ENCODE measurements at places on chromosomes 6 and 20.

DNA sequence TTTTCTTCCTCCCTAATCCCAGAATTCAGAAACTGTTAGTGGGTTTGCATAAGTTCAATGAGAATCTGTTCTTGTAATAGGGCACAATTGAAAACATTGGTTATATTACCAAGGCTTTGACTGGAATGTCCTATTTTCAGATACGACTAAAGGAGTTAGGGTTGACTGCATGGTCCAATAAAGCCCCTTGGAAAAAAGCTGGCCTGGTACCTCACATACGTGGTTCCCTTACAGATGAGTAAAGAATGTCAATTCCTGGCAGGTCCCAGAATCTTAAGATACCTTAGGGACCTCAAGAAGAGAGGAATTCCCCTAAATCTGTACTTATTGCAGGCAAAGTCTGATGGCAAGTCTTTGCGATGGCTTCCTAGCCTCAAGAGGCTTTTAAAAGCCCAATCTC lies 4.6 kb downstream of the PPDPF start:
- no peak for DNase-seq

- DNase-seq: no peak
These were observed 103.8 kb downstream of the TMEM242 start for GRCh38 chr6:157219201-157220200.

- DNase-seq: no peak
These were observed 30.4 kb upstream of the CCN2 start for GRCh38 chr6:131981624-131981978.

GRCh38 chr6:23510778-23511510 lies 615.1 kb upstream of the NRSN1 start:
- no peak for DNase-seq

GRCh38 chr20:34260208-34260942 lies 19.2 kb downstream of the ASIP start:
- DNase-seq: no peak

GRCh38 chr6:151870375-151870774 lies 62.9 kb downstream of the ESR1 start:
- no peak for DNase-seq

- no peak for DNase-seq
These were observed 209.7 kb upstream of the TENT5A start for GRCh38 chr6:81962198-81962597.

DNA sequence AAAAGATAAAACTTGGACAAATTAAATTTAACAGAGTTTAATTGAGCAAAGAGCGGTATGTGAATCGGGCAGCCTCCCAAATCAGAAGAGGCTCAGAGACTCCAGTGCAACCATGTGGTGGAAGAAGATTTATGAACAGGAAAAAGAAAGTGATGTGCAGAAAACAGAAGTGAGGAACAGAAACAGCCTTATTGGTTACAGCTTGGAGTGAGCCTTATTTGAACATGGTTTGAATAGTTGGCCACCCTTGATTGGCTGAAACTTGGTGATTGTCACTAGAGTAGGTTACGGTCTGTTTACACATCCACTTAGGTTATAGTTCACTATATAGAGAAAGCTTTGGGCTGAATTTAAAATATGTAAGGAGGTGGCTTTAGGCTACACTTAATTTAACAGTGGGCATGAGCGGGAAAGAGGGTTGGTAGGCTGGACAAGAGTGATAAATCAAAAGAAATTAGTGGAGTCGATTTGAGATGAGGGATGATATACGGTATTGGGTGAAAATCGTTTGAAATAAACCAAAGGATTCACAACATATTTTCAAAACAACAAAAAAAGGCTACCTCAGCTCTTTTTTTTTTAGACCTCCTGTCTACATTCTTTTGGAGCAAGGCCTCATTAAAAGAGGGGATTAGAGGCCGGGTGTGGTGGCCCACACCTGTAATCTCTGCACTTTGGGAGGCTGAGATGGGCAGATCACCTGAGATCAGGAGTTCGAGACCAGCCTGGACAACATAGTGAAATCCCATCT lies 84.3 kb upstream of the PREP start:
- DNase-seq: no peak

- no peak for DNase-seq
These were observed 90.5 kb upstream of the THBS2 start for GRCh38 chr6:169343886-169344749.

DNA sequence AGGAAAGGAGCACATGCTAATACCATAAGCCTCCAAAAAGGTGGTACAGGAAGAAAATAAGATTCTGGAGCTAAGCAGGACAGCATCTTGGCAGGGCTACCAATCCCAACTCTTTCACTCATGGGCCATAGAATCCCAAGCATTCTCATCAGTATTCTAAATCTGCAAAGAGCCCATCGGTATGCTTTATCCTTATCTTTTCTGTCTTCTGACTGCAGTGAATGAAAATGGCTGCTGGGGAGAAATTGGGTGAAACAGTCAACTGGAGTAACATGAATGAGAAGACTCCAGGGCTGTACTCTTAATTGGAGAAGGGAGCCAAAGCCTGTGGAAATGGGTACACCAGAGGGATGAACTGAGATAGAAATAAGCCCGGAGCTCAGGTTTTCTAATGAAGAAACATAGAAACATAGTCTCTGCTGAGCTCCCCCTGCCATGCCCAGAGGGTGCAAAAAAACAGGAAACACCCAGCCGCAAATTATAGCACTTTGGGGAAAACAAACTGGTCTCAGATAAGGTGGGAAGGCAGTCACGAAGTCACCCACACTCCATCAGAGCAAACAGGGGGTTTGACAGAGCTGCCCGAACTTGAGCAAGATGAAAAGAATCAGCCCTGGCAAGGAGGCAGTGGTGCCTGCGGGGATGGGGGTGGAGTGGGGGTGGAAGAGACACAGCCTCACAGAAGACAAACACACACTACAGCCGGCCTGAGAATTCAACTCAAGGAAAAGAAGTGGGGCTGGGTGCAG lies 35.4 kb upstream of the E2F3 start:
- no peak for DNase-seq

- DNase-seq: peak; percentile 39
These were observed 77.7 kb upstream of the OLIG3 start for GRCh38 chr6:137571854-137572253.

- DNase-seq: no peak
These were observed 195.5 kb downstream of the EYA4 start for GRCh38 chr6:133436652-133437051.

DNA sequence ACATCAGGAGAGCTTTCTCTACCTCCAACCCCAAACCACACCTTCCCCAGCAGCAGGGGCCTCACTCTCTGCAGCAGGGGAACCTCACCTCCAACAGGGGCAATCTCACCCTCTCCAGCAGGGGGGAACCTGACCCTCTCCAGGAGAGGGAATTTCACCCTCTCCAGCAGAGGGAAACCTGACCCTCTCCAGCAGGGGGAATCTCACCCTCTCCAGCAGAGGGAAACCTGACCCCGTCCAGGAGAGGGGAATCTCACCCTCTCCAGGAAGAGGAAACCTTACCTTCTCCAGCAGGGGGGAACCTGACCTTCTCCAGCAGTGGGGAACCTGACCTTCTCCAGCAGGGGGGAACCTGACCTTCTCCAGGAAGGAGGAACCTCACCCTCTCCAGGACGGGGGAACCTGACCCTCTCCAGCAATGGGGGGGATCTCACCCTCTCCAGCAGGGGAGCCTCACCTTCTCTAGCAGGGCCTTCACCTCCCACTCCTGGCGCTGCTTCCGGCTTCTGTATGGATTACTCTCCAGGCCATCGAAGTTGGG lies 3.1 kb downstream of the B3GALT4 start:
- no peak for DNase-seq

GRCh38 chr20:36604952-36605398 lies 604 bp upstream of the RAB5IF start:
- DNase-seq: no peak

GRCh38 chr6:39933669-39934130 lies 562 bp downstream of the MOCS1 start:
- DNase-seq: no peak

DNA sequence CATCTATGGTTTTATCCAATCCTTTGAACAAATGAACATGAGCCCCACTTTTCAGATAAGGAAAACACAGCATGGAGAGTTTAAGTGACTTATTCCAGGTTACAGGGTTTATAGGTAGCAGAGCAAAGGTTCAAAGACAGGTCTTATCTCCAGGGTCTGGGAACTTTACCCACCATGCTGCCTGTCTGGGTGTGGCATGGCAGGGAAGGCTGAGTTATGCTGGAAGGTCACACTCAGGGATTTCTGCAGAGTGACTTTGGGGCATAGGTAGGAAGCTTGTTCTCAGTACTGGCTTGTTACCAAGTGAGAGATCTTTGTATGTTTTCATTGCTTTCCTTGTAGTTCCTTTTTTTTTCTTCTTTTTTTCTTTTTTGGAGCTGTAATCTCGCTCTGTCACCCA lies 1.8 kb downstream of the ZNF831 start:
- no peak for DNase-seq

- peak; percentile 40 for DNase-seq
These were observed 12.1 kb upstream of the PDYN start for GRCh38 chr20:2005831-2006426.

DNA sequence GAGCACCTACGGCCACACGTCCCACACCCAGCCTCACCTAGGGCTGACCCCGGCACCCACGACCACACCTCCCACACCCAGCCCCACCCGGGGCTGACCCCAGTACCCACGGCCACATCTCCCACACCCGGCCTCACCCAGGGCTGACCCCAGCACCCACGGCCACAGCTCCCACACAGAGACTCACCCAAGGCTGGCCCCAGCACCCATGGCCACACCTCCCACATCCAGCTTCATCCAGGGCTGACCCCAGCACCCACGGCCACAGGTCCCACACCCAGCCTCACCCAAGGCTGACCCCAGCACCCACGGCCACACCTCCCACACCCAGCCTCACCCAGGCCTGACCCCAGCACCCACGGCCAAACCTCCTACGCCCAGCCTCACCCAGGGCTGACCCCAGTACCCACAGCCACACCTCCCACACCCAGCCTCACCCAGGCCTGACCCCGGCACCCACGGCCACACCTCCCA lies 36.7 kb downstream of the NINL start:
- DNase-seq: no peak

GRCh38 chr20:17663040-17663399 lies 19.0 kb downstream of the RRBP1 start:
- DNase-seq: no peak

GRCh38 chr20:56368351-56369134 lies 9.8 kb downstream of the FAM210B start:
- no peak for DNase-seq

DNA sequence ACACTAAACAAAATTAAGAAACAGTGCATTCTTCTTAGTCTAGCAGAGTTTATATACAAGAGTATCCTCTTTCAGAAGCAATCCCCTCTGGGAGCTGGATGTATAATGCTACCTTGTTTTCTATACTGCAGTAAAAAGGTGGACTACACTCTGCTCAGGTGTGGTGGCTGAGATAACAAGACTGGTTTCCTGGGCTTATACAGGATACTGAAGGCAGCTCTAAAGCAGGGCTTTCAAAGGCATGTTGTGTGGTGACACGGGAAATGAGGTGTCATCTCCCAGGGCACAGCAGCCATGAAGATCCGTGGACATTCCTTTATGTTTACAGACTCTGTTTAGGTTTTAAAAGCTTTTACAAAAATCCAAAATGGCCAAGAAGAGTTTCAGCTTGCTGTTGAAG lies 136.7 kb downstream of the MAP3K4 start:
- no peak for DNase-seq

GRCh38 chr6:53125276-53125675 lies 23.4 kb downstream of the GCM1 start:
- DNase-seq: no peak

DNA sequence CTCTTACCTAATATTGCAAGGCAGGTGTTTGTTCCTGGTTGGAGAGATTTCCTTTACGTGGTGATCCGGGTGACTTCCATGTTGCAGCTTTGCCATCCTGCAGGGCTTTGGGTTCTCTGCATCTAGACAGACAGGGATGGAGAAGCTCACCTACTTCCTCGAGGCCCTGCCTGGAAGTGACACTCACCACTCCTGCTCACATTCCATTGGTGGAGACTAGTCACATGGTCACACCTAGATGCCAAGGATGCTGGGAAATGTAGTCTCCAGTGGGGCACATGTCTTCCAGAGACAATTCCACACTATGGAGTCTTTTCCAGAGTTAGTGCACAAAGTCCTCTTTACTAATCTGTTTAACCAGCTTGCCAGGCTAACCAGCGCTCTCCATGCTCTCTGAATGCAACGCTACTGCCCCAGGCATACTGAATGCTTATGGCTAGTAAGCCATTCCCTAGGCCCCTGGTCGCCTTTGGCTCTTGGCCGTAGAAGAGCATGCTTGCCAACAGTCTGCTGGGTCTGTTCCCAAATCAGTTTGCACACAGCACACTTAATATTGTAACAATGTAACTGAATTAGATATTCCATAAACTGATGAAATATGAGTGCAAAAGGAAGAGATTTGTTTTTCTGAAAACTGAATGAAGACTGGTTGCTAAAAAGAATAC lies 6.7 kb upstream of the KCNK15 start:
- no peak for DNase-seq

DNA sequence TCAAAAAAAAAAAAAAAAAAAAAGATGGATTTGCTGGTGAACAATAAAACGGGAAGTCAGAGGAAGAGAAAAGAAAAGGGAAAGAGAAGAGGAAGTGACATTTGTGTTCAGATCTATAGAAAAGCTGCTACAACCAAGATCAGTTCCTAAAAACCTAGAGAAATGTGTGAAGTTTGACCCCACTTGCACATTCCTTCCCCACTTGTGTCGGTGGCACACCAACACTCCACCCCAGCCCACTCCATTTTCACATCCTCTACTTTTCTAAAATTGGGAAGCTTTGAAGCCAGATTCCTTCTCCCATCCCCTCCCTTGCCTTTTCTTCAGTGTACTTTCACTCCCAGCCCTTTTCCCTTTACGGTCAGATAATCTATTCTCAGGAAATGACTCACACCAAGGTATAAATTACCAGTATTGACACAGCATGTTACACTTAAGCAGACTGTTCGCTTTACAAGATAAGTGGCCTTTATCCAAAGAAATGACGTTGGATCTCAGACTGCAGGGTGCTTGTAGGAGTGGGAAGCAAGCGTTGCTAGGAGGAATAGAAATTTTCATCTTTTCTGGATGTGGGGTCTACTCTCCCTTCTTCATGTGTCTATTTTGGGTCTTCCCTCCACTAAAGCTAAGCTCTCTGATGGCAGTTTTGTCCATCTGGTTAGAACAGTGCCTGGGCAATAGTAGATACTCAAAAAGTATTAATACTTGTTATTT lies 92.5 kb upstream of the ADGRF1 start:
- DNase-seq: no peak

- DNase-seq: no peak
These were observed 302.5 kb downstream of the DHX35 start for GRCh38 chr20:39264506-39265172.

GRCh38 chr20:62598761-62599194 lies 43.5 kb upstream of the SLCO4A1 start:
- no peak for DNase-seq

DNA sequence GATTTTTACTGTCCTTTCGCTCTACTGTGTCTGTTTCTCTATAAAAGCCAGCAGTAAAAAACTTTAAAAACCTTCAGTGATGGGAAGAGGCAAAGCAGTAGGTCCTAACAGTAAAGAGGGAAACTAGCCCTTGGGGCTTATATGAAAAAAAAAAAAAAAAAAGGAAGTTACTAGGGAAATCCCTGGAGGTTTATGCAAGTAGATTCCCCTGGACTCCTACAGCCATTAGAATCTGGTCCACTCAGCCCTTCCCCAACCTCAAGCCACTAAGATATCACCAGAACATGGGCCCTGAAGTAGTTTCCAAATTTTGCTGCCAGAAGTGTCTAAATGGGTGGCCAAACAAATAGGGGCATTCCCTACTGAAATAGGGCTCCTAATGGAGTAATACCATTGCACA lies 70.5 kb upstream of the HINT3 start:
- no peak for DNase-seq

GRCh38 chr6:64590965-64591675 lies 955.5 kb downstream of the PHF3 start:
- DNase-seq: no peak
